Stimulated activated CD4-positive, alpha-beta T cell treated with anti-CD3 and anti-CD28 coated beads, Interleukin-1b, Interleukin-23, amount 100 ng/mL, for 4 hours (primary cell): ENCODE measurements at places on chromosomes 3 and 15.

DNA sequence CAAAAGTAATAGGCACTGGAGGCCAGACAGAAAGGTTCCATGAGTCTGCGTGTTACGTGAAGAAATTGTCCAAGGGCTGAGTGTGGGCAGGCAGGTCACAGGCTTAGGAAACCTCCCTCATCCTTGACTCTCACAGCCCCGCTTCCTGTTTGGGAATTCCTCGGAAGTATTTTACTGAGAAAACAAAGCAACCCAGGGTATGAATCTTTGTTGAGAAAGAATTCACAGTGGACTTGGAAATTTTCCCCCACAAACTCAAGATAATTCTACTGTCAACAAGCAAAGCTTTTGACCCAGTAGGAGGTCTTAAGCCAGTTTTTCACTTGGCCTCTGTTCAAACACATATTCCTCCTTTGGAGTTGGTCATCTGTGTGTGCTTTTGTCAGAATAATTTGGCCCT is 377.1 kb upstream of the TPM1 start:
- DNase-seq: no peak

DNA sequence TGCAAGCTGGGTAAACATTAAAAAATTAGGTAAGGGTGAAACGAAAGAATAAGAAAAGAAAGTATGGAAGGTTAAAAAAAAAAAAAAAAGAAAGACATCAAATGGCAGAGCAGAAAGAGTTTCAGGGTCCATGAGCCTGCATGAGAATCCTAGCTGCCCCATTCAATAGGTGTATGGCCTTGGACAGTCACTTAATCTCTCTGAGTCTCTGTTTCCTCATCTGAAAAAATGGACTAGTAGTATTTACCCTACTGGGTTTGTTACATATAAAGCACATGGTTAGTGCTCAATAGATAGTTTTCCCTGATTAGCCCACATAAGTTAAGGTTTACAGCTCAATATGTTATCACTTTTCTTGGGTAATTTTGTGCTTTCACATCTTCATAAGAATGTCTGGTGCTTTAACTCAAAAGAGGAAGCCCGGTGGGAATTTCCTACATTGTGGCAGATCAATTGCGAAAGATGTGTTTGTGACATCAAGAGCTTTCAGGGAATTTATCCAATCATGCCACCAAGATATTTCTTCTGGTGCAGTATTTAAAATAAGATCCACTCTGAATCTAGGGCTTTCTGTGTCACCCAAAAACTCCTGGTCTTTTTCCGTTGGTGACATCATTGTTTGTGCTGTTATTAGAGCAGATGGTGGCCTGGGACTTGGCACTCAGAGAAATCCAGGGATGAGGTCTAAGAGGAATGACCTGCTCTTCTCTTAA is 57.2 kb upstream of the UBE2E1 start:
- DNase-seq: no peak

DNA sequence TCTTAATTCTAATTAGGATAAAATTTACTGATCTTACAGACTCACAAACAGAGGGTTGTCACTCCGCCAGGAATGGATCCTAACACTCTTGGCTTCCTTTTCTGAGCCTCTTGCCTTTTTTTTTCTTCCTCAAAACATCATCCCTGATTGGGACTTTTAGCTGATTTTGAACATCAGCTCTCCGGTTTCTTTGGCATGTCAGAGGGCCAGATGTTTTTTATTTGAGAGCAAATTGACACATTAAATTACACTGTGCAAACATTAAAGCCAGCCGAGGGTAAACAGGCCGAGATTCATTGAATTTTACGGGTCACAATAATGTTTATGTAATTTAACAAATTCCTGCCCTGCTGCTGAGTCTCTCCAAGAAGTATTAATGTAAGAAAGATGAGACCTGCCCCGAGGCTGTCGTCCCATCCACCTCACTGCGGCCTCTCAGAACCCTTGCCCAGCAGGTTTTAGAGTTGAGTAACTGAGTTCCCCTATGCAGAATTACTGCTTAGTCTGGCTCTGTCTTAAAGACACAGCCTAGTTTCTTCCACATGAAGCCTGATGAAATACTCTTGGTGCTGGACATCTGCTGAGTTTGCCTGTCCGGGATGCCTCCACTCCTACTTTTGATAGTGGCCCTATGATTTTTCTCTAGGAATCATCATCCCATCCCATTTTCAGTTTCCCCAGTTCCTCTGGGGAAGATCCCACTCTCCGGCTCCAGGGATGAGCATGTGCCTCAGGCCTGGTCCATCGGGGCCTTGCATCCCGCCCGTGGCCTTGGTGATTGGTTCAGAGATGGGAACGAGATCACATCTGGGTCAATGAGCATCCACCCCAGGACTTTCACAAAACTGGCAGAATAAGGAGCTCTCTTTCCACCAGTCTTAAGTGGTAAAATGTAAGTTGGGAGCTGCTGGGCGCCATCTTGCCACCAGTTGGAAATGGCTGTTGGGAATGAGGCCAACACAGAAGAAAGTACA is 226.6 kb upstream of the TLE3 start:
- DNase-seq: no peak

DNA sequence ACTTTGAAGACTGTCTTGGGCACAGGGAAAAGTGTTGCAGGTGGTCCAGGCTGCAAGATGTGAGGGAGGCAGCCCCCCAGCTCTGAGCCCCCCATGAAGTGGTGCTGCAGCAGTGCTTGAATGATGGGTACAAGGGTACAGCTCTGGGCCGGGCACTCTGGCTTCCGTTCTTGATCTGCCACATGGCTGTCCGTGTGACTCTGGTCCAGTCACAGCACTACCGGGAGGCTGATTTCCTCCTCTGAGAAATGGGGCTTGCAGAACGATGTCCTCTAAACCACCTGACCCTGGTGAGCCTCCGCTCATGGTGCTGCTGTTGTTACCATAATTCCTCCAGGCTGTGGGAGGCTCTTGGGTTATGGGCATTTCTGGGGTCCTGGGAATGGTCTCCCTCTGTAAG is 75.1 kb downstream of the FBLN2 start:
- no peak for DNase-seq

DNA sequence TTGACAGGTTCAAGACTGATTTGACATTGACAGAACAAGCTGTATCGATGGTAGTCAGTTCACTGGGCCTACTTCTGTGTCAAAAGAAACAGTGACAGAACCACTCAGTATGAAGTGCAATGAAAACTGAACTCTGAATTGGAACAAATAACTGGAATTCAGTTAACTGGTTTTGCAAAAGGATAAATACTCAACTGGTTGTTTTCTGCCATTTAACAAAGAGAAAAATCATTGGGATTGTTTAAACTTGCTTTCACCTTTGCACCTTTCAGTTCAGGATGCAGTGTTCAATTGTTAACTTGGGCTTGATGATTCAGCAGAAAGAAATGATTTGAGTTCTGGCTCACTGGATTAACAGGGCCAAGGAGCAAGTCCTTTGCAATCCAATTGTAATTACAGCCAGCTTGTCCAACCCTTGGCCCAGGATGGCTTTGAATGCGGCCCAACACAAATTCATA is 4.9 kb downstream of the BTD start:
- no peak for DNase-seq
